ENCODE measurements at places on chromosomes 1 and 21.
A peak's percentile ranks its signal among the peaks of the same experiment; 100 is the strongest.

GRCh38 chr1:109193653-109194590, 19.8 kb upstream of the SARS1 start:
- H3K4me3 ChIP-seq = no peak overlapping the region
- DNase-seq = no peak
- no peaks in the 10 kb centered on the region for H3K4me1 ChIP-seq
- no peaks in the 10 kb centered on the region for H3K27me3 ChIP-seq
- no peaks in the 10 kb centered on the region for H3K36me3 ChIP-seq

DNA sequence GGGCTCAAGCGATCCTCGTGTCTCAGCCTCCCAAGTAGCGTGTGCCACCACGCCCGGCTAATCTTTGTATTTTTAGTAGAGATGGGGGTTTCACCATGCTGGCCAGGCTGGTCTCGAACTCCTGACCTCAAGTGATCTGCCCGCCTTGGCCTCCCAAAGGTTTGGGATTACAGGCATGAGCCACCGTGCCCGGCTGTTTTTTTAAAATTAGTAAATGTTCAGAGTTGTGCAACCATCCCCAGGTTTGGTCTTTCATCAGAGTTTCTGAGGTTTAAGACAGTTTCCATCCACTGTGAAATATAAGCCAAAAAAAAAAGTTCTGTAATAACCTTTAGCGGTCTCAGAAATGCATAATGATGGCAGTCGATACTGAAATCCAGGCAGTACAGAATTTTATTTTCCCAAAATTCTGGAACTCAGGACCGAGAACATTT, 550 bp upstream of the SYT11 start:
- no peaks in the 10 kb centered on the region for H3K27me3 ChIP-seq
- peak; percentile 31 for DNase-seq
- H3K36me3 ChIP-seq = no peaks in the 10 kb centered on the region
- peaks cover 49% of the 10 kb centered on the region for H3K4me1 ChIP-seq
- H3K4me3 ChIP-seq = peak overlapping the region; percentile 56

DNA sequence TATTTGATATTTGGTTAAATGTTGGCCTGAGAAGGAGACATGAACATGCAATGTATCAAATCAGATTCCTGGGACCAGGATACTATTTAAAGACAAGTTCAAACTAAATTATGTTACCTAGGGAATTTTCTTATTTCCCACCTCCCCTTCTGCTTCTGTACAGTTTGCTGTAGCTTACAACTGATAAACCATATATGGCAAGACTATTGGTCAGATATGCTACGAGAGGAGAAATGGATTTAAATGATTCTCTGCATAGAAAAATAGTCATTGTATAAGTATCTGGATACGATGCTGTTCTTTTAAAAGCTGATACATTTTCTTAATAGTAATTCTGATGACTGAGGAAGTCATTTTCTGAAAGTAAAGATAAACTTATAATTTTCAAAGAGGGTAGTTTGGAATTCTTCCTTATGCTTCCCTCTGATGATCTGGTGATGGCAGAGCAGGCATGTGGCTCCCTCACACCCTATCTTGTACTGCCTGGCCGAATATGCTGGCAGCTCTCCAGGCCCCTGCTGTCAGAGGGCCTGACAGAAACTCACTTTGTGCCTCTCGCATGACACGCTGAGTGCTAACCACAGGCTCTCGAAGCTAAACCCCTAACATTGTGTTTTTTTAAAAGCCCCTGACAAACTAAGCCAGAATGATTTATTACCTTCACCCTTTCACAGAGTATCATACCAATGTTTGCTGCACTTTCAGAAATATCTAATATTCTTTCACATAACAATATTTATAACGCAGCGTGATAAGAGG, 19.4 kb downstream of the RRP15 start:
- peaks cover 33% of the 10 kb centered on the region for H3K36me3 ChIP-seq
- no peaks in the 10 kb centered on the region for H3K4me1 ChIP-seq
- DNase-seq = peak; percentile 74
- no peaks in the 10 kb centered on the region for H3K27me3 ChIP-seq
- H3K27ac ChIP-seq = peak overlapping the region; percentile 59

DNA sequence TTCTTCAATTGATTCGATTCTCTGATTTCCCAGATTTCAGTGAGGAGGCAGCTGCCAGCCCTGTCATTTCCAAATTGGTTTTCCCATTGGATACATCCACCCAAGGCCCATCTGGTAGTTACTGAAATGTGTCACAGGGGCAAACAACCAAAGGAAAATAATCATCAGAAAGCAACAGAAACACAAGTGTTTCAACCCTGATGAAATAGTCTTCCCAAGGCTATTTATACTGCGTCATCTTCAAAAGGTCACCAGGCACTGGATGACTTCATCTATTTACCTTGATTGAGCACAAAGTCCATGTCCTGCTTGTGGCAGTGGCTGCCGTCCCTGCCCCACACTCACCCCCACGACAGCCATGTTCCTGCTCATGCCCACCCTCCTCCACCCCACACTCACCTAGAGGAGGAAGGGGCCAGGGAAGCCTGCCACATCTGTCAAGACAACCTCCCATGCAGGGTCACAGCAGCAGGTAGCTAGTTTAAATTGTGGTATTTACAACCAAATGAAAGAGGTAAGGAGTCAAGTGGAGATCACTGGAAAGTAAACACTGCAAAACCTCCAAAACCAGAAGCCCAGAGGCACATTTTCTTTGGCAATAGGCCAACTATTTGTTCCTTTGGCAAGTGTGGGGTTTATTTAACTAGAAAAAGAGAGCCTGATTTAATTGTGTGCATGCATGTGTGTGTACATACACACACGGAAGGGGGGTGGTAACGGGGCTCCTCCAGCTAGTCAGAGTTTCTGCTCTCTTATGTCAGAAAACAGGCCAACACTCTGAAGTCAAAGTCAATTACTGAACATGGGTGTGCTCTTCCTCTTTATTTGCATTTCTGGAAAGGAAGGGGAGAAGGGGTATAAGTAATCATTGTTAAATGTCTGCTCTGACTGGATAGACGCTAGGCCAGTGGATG, 49.5 kb upstream of the RAB4A start:
- H3K36me3 ChIP-seq = no peaks in the 10 kb centered on the region
- H3K27ac ChIP-seq = no peak overlapping the region
- no peaks in the 10 kb centered on the region for H3K27me3 ChIP-seq
- H3K4me1 ChIP-seq = peaks cover 15% of the 10 kb centered on the region
- DNase-seq = no peak
- no peak overlapping the region for H3K4me3 ChIP-seq

- H3K4me1 ChIP-seq = no peaks in the 10 kb centered on the region
- H3K4me3 ChIP-seq = no peak overlapping the region
- peaks cover 85% of the 10 kb centered on the region for H3K36me3 ChIP-seq
- DNase-seq = no peak
- H3K27me3 ChIP-seq = no peaks in the 10 kb centered on the region
These were observed 6.9 kb upstream of the TMEM269 start for GRCh38 chr1:42777852-42778251.

GRCh38 chr1:16605213-16605525, 8.2 kb downstream of the NBPF1 start:
- no peak overlapping the region for H3K4me3 ChIP-seq
- H3K27ac ChIP-seq = no peak overlapping the region
- H3K27me3 ChIP-seq = no peaks in the 10 kb centered on the region
- no peak for DNase-seq
- H3K36me3 ChIP-seq = peaks cover 34% of the 10 kb centered on the region

DNA sequence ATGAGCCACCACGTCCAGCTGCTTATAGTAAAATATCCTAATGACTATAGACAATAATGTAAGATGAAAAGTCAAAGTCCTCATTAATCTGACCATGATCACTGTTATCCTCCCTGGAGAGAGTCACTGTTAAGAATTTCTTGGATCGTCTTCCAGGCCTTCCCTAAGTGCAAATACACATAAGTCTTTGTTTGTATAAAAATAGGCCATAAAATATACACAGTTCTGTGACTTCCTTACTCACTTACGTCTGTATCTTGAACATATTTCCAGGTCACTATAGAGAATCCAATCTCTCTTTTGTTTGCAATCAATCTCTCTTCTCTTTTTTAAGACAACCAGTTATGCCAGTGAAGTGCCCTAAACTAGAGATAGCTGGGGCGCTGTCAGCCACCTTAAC, 89.1 kb upstream of the LYST start:
- H3K4me3 ChIP-seq = no peak overlapping the region
- peaks cover 2% of the 10 kb centered on the region for H3K4me1 ChIP-seq
- no peak for DNase-seq
- H3K36me3 ChIP-seq = no peaks in the 10 kb centered on the region
- no peaks in the 10 kb centered on the region for H3K27me3 ChIP-seq

DNA sequence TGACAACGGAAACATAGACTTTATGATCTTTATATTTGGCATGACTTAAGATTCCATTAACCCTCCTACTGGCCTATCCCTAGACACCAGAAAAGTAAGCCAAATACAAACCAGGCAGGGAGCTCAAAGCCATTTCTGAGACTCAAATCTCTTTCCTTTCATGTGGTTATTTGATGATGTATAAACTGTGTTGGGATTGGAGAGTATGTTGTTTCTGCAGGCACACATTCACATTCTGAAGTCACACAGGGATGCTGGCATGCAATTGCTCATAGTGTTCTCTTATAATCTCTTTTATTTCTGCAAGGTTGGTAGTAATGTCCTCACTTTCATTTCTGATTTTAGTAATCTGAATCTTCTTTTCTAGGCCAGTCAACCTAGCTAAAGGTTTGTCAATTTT, 5.8 kb downstream of the ZMYND12 start:
- no peak overlapping the region for H3K27ac ChIP-seq
- H3K27me3 ChIP-seq = no peaks in the 10 kb centered on the region
- no peak for DNase-seq
- no peaks in the 10 kb centered on the region for H3K36me3 ChIP-seq

GRCh38 chr1:207364614-207365013, 43.1 kb downstream of the CD55 start:
- H3K4me1 ChIP-seq = no peaks in the 10 kb centered on the region
- H3K4me3 ChIP-seq = no peak overlapping the region
- no peak for DNase-seq
- no peak overlapping the region for H3K27ac ChIP-seq
- no peaks in the 10 kb centered on the region for H3K27me3 ChIP-seq

DNA sequence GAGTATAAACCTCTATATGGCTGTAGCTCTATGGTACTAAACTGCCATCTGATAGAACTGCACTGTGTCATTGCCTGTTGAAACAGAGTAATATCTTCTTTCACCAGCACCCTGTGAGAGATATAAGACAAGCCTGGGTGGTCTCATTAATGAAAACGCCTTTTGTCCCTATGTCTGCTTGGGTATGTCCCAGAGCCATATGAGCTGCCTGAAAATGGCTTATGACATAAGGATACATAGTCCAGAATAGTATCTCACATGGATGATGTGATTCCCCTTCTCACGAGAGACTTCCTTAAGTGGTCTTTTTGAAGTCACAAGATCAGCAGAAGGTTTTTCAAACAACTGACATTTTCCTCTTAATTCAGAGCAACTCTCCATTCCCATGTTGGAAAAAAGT, 7.3 kb upstream of the TMCC2 start:
- H3K4me1 ChIP-seq = no peaks in the 10 kb centered on the region
- H3K27me3 ChIP-seq = no peaks in the 10 kb centered on the region
- no peaks in the 10 kb centered on the region for H3K36me3 ChIP-seq
- H3K4me3 ChIP-seq = no peak overlapping the region

GRCh38 chr1:119217309-119217828, 76.9 kb upstream of the WARS2 start:
- no peaks in the 10 kb centered on the region for H3K4me1 ChIP-seq
- peaks cover 5% of the 10 kb centered on the region for H3K36me3 ChIP-seq
- no peak for DNase-seq
- H3K27ac ChIP-seq = no peak overlapping the region
- no peak overlapping the region for H3K4me3 ChIP-seq

DNA sequence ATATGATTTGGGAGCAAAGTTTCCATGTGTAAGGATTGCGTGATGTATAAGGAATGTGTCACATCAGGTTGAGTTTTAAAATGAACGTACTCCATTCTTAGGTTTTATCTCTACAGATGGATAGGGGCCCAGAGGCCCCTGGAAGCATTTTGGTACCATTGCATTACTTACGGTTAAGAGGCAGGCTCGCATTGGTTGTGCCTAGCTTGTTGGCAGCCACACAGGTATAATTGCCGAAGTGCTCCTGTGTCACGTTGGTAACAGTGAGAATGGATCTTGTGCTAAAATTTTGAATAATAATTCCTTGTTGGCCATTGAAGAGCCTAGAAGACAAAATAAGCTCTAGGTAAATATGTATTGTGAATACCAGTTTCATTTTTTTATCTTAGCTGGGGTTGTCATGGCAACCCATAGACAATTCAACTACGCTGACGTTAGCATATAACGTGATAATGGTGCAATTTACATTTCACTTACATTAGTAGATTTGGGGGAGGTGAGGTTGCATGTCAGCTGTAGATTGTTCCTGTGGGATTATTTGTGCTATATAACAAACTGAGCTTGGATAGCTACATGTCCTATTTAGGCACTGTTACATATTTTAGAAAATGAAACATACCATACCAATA, 511.9 kb upstream of the ZRANB2 start:
- H3K36me3 ChIP-seq = no peaks in the 10 kb centered on the region
- no peak overlapping the region for H3K27ac ChIP-seq
- no peak for DNase-seq
- H3K4me3 ChIP-seq = no peak overlapping the region

GRCh38 chr1:100794748-100795645, 75.5 kb downstream of the VCAM1 start:
- no peak for DNase-seq
- H3K27ac ChIP-seq = no peak overlapping the region
- no peaks in the 10 kb centered on the region for H3K27me3 ChIP-seq
- H3K36me3 ChIP-seq = no peaks in the 10 kb centered on the region
- no peak overlapping the region for H3K4me3 ChIP-seq
- no peaks in the 10 kb centered on the region for H3K4me1 ChIP-seq

GRCh38 chr1:15337656-15338402, 71.9 kb upstream of the EFHD2 start:
- H3K4me3 ChIP-seq = no peak overlapping the region
- H3K4me1 ChIP-seq = no peaks in the 10 kb centered on the region
- H3K36me3 ChIP-seq = no peaks in the 10 kb centered on the region
- no peak for DNase-seq
- H3K27me3 ChIP-seq = no peaks in the 10 kb centered on the region

GRCh38 chr1:31954607-31955283, 16.6 kb upstream of the PTP4A2 start:
- H3K4me3 ChIP-seq = no peak overlapping the region
- H3K27ac ChIP-seq = peak overlapping the region; percentile 89
- DNase-seq = peak; percentile 88

GRCh38 chr1:43345120-43345519, 7.5 kb downstream of the MPL start:
- no peak for DNase-seq
- no peaks in the 10 kb centered on the region for H3K27me3 ChIP-seq

- peaks cover 19% of the 10 kb centered on the region for H3K4me1 ChIP-seq
- H3K27me3 ChIP-seq = peaks cover 25% of the 10 kb centered on the region
- no peak overlapping the region for H3K27ac ChIP-seq
- no peak for DNase-seq
These were observed 253 bp downstream of the RAP1GAP start for GRCh38 chr1:21668951-21669257.

GRCh38 chr1:36731226-36732014, 248.7 kb upstream of the CSF3R start:
- no peak overlapping the region for H3K27ac ChIP-seq
- H3K27me3 ChIP-seq = peaks cover 39% of the 10 kb centered on the region
- H3K4me3 ChIP-seq = no peak overlapping the region
- peaks cover 6% of the 10 kb centered on the region for H3K4me1 ChIP-seq
- no peaks in the 10 kb centered on the region for H3K36me3 ChIP-seq
- no peak for DNase-seq

- H3K27ac ChIP-seq = no peak overlapping the region
- H3K27me3 ChIP-seq = no peaks in the 10 kb centered on the region
- H3K4me3 ChIP-seq = no peak overlapping the region
- H3K36me3 ChIP-seq = no peaks in the 10 kb centered on the region
These were observed 28.4 kb downstream of the TOMM20 start for GRCh38 chr1:235100194-235100772.

Measured in heart left ventricle (tissue), 16 donors.